ENCODE measurements at places on chromosomes 2 and 18.

DNA sequence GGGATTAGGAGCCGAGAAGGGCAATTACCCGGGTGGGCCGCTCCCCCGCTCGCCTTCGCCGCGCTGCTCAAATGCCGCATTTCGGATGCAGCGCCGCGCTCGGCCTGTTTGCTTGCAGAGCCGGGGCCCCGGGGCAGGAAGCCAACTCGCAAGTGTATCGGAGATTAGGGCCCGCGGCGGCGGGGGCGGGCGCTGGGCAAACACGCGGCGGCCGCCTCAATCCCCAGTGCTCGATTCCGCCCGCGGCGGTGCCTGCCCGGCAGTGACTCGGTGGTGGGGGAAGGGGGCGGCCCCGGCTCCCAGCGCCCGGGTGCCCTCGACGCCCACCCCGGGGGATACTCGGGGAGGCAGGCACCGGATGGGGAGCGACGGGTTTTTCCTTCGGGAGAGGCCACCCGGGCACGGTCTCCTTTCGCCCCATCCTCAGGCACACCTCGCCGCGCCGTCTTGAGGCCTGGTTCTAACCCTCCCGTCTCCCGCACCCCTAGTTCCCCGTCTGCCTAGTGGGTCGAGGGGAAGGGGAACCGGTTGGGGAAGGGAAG, 26.6 kb upstream of the NOTO start:
- DNase-seq, result peak; percentile 58

- no peak for DNase-seq
Measured at GRCh38 chr2:202056611-202057010, 16.4 kb upstream of the KIAA2012 start.

DNA sequence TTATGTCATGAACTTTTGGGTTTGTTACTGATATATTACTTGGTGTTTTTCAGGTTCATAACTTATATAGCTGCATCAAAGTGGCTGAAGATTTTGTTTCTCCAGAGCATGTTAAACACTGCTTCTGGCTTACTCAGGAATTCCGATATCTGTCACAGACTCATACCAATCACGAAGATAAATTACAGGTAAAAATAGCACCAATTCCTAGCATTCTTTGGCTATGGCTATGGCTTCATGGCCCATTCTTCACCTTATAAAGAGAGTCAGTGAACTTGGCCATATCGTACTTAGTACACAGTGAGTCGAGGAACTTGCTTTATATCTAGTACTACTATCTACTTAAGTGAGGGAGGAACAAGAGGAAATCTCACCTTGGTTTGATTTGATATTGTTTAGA, 49.9 kb downstream of the KDM3A start:
- DNase-seq, result no peak

DNA sequence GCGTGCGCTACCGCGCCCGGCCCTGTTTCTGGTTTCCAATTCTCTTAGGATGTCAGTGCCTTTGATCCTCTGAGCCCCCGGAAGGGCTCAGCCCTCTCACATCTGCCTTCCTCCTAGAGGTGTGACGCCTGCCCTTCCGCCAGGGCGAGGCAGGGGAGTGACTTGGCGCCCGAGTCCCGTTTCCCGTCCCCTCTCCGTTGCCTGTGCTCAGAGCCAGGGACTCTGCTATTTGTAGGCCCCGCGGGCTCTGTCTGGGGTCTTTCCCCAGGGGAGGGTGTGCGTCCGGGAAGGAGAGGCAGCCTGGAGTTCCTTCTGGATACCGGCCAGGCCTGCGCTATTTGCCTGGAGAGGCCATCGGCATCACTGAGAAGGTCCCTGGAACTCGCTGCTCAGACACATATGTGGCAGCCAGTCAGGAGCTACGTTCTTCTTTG, 103.7 kb upstream of the TAF1B start:
- DNase-seq, result peak; percentile 47

DNA sequence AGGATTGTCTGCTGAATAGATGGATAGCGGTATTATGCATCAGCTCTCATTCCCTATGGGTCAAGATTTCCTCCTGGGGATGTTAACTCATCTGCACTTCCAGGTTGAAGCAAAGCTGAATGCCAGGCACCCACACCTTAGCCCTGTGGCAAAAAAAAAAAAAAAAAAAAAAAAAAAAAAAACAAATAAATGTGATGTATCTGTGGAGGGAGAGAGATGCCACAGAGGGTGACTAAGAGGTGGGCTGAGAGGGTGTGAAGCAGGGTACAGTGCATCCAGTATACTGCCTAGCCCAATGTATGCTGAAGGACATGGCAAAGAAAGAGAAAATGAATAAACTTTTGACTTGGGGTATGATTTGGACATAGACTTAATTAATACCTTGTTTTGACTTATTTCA, 91.4 kb downstream of the COPS8 start:
- DNase-seq, result no peak

- no peak for DNase-seq
Measured at GRCh38 chr2:66543257-66543767, 108.4 kb downstream of the MEIS1 start.

GRCh38 chr2:76197842-76198448, 487.2 kb upstream of the GCFC2 start:
- DNase-seq, result peak; percentile 29

- DNase-seq, result no peak
Measured at GRCh38 chr18:77700051-77700450, 450.4 kb downstream of the GALR1 start.

DNA sequence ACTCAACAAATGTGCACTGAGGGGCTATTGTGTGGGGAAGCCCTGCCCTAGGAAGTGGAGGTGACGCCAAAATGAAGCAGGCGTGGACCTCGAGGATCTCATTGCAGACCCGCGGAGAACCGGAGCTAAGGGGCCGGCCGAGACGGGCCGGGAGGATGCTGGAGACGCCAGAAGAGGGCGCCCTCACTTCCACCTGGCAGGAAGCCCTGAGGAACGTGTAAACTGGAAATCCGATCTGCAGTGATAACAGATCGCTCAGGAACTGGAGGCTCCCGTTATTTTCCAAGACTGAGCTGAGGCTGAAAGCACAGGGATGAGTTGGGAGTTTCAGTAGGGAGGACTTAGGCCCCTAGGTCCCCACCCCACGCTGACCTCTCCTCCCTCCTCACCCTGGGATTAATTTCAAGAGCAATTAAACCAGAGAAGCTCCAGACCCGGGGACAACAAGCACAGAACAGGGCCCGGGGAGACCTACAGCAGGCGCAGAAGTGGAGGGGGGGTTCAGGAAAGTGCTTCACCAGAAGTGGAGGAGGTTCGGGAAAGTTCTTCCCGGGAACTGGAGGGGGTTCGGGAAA, 7.7 kb upstream of the COL6A3 start:
- peak; percentile 80 for DNase-seq

DNA sequence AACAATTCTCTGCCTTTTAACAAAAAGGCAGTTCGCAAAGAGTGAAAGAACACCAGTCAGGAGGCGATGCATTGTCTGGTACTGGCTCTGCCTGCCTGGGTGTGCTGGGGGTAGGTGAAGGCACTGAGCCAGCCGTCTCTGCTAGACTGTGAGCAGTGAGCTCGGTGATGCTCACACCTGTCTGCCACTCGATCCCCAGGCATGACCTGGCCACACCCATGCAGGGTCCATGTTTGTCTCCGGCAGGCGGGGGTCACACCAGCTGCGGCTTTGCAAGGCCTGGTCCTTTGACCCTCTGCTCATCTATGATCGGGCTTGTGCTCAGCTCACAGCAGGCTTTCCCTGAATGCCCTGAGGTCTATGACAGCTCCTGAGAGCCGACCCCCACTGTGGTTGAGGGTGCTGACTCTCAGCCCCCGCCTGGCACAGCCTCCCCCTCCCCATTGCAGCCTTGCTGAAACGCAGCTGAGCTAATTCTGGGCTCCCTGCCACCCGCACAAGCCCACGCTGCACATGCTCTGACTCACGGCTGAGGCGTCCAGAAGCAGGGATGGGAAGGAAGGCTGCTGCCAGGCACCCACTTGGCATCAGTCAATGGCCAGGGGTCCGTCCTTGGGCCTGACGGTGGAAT, 23.7 kb downstream of the CRACDL start:
- DNase-seq, result no peak

GRCh38 chr18:36595046-36595817, 233.6 kb downstream of the TPGS2 start:
- DNase-seq, result no peak
